Fibroblast of skin of left biceps (primary cell): ENCODE measurements at places on chromosomes 3 and 15.

DNA sequence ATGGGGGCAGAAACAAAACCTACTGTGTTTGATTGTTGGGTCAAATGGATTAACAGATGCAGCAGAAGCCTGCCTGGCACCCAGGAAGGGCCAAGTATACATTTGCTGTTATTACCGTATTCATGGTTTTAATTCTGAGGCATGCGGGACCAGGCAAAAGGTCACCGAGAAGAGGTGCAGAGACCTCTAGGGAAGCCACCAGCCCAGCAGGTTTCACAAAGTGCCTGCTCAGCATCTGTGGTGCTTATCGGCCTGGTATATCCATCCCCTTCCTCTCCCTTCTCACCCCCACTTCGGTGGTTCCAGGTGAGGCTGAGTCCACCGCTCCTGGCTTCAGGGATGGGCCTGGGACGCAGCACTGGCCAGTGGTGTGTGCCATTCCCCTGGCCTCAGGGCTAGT lies 13.1 kb downstream of the TPRA1 start:
- no peak for DNase-seq

DNA sequence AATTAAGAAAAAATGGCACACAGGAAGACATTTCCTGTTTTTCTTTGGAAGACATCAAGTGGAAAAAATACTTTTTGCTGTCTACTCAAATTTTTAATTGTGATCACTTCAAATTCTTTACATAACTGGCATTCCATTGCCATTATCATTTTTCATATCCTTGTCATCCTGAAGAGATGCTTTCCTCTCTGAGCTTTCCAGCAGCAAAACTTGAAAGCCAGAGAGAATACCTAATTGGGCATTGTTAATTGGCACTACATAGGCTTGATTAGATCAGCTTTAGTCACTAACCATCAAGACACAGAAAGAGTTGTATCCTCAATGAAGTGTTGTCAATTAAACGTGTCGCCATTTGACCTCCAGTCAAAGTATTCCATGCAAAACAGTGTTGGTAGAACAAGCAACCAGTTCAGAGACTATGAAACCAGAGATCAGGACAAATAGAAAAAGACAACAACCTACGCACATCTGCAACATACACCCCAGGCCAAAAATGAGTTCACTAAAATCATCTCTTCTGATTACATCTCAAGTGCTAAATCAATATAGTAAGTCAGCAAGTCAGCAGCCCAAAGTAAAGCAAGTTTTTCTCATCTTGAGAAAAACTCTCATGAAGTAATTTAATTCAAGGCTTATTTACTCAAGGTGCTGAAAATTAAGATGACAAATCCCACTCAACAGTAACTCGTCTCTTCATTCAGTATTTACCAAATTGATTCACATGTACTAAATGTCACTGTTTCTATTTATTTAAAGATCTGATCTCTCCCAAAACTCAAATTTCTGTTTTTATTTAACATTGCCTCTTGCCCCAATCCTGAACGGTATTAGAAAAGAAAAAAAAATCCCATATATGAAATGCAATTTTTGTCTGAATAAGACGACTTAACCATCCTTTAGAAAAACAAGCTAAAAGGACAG lies 123.0 kb downstream of the SUCLG2 start:
- no peak for DNase-seq

DNA sequence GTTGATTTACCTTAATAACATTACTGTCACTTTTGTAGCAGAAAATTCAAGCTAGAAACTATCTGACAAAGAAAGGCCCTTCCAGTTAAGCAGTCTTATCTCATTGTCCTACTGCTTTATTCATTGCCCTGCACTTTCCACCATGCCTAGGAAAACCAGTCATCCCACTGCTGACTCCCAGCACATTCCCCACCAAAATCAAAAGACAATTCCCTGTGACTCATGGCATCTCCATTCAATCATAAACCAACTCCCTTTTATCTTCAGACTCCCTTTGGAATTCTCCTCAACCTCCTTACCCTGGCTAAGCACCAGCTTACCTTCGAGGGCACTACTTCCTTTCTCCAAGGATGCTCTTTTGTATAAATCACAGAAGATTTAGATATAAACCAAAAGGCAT lies 184.3 kb downstream of the PLCH1 start:
- no peak for DNase-seq

GRCh38 chr3:195537995-195538394 lies 5.1 kb downstream of the PPP1R2 start:
- DNase-seq: no peak

GRCh38 chr3:112136959-112137693 lies 4.1 kb upstream of the GCSAM start:
- no peak for DNase-seq

DNA sequence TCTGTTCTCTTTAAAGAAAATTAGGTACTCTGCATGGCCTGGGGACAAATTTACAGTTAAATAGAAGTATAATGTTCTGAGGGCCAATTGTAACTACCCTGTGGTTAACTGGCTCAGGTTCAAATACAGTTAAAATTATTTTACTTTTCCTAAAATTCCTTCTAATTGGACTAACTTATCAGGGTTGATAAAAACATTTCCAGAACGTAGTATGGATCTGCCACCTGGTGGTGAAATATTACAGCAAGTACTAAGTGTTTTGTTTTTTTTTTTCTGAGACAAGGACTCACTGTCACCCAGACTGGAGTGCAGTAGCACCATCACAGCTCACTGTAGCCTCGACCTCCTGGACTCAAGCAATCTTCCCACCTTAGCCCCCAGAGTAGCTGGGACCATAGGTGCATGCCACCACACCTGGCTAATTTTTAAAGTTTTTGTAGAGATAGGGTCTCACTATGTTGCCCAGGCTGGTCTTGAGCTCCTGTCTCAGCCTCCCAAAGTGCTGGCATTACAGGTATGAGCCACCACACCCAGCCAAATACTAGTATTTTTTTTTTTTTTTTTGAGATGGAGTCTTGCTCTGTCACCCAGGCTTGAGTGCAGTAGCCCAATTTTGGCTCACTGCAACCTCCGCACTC lies 29.2 kb downstream of the NEO1 start:
- DNase-seq: peak; percentile 30

DNA sequence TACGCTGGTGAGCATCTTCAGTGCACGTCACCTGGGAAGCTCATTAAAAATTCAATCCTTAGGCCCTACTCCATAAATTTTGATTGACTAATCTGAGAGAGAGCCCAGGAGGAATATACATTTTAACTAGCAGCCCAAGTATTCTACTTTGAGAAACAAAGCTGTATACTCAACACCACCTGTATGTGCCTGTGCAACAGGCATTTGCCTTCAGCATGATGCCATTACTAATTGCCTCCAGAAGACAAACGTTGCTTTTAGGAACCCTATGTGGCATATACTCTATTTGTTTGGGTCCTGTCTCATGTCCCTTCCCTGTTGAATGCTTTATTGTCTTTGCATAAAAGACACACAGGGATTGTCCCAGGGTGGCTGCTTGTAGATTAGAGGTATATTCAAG lies 7.7 kb downstream of the ASTE1 start:
- DNase-seq: no peak

DNA sequence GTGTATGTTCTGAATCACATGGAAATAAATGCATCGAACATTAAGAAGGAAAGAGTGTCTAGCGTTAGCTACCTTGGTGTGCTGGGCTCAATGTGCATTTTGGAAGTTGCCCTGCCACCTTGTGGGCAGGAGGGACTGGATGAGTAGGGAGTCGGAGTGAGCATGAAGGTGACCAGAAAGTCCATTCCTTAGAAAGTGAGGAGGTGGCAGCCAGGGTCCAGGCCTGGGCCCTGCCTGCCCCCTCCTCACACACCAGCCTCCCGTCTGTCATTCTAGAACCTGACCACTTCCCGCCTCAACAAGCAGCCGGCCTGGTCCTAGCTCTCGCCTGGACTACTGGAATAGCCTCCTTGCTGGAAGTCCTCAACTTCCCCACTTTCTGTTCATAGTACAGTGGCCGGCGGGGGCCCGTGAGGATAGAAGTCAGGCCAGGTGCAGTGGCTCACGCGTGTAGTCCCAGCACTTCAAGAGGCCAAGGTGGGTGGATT lies 10.2 kb upstream of the GATA2 start:
- no peak for DNase-seq

GRCh38 chr15:80447077-80447476 lies 42.9 kb downstream of the ARNT2 start:
- no peak for DNase-seq

DNA sequence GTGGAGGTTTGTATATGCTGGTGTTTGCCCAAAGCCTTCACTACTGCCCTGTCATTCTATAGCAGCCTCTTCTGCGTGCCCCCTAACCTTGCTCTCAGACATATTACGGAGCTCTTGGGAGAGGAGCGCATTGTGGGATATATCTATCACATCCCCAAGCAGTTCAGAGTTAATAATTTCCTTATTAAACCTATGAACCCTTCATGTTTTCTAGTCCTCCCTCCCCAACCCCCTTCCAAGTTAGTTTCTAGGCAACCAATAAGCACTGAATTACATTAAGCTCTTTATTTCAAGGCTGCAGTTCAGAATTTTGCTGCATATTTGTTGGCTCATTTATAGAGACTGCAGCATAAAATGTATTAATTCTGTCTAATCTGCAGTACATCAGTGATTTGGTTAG lies 57.3 kb upstream of the GRM7 start:
- no peak for DNase-seq

DNA sequence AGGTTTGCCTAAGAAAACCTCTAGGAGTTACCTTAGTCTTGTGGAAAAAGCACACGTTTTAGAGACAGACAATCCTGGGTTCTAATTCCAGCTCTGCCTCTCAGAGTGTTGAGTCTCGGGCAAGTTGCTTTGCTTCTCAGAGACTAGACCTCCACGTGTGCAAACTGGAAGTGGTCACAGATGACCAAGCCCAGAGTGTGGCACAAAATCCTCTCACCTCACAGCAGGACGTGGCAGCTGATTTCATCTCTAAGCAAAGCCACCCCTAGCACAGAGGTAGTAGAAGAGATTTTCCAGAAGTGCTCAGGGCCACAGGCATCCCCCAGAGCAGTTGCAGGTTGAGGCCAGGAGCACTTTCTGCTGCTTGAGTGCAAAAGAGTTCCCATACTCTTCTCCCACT lies 79.2 kb downstream of the CD47 start:
- DNase-seq: no peak

DNA sequence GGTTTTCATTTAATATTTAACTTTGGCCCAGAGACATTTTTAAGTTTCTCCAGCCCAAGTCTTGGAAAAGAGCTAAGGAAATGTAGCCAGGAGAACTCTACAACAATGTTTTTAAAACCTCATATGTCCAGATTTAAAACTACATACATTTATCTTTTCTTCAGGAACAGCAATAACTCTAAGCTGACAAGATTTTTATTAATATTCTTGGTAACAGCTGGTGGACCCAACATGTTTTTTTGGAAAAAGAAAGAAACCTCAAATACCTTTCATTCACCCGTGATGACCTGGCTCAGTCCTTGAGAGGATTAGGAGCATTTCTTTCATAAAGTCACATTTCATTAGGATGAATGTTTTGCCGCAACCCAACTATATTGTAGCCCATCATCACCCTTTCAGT lies 50.4 kb upstream of the CMSS1 start:
- peak; percentile 89 for DNase-seq

GRCh38 chr3:25781145-25781757 lies 2.0 kb downstream of the NGLY1 start:
- no peak for DNase-seq

DNA sequence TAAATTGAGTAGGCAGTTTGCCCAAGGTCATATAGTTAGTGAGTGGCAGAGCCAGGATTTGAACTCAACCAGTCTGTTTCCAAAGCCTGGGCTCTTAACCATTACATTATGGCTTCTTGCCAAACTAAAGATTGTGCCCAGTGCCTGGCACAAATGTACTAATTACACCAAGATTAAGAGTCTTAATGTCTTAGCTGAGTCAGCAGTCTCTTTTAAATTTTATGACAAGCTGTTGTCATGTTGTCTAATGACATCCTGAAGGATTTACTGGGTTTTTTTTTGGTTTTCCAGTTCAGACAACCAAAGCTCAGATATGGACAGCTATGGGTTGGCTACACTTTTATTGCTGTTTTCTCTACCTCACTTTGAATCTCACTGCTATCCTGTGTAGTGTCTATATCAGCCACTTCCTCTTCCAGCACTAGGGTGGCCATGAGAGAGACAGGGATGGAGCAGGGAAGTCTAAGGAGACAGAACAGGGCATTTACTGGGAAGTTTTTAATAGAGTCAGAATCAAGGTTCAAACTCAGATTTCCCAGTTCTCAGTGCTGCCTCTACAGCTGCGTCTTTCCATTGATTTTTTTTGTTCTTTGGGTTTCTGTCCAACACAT lies 10.5 kb downstream of the FBXL2 start:
- DNase-seq: no peak

- no peak for DNase-seq
Measured at GRCh38 chr3:139260041-139260486, 83.8 kb upstream of the MRPS22 start.

GRCh38 chr3:111035902-111036301 lies 35.7 kb upstream of the NECTIN3 start:
- no peak for DNase-seq

DNA sequence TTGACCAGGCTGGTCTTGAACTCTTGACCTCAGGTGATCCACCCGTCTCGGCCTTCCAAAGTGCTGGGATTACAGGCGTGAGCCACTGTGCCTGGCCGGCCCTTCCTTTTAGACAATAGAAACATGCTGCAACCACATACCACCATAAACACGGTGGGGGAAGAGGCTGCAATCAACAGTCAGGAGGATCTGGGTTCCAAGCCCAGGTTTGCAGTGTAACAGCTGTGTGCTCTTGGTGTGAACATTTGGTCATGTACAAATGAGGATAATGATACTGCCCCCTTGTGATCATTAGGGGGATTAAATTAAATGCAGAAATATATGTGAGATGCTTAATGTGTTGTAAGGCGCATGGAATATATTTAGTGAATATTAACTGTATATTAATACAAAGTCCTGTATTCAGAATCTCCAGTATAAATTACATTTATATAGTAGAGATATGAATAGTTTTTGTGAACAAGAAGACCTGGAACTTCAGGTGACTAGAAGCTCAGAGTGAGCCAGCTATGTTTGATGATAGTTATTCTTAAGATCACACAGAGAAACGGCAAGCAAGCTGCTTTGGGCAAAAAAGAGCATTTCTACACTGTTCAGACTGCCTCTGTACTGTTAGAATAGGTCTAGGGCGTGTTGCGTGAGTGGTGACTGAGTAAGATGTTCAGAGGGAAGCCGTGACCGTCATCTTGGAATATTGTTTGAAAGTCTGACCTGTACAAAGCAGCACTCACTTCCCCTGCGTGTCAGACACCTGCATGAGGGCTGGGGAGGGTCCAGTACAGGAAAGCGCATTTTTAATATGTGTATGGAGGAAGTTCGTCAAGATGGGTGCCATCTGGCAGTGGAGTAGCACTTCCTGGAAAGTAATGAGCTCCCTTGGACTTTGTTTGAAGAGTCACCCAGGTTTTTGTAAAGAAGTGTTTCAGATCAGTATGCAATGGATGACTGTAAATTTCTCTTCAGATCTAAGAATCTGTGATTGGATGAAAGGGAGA lies 125.8 kb downstream of the PGPEP1L start:
- DNase-seq: no peak

DNA sequence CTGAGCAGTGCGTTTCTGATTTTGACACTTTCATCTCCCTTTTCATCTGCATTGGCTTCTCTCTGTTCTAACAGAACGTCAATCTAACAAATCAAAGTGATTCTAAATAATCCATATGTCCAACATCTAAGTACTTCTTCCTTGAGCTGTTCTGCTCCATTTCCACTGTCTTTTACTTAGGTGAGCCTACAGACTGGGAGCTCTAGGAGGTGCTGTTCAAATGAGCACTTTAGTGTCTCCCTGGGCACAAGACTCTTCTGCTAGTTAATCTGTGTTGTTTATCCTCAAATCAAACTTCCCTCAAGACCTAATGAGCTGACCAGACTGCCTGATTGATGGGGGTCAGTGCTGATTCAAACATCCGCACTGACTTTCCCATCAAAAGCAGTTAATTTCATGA lies 408.1 kb downstream of the WDR72 start:
- DNase-seq: no peak
